ENCODE measurements at places on chromosomes 3 and 15.

DNA sequence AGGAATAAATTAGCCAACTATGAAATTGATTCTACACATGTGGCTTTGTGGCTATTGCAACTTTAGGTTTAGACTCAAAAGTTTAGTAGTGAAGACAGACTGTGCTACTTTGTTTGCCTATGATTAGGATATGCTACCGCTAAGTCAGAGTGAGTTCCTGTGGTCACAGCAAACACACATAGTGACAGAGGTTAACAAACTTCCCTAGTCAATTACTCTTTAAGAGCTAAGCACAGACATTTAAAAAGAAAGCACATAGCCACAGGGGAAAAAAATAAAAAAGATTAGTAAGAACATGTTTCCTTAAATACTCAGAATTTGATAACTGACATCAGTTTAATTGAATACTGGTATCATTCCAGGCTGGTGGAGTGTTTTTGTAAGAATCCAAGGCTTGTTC lies 207.1 kb downstream of the GBE1 start:
- DNase-seq, result no peak

DNA sequence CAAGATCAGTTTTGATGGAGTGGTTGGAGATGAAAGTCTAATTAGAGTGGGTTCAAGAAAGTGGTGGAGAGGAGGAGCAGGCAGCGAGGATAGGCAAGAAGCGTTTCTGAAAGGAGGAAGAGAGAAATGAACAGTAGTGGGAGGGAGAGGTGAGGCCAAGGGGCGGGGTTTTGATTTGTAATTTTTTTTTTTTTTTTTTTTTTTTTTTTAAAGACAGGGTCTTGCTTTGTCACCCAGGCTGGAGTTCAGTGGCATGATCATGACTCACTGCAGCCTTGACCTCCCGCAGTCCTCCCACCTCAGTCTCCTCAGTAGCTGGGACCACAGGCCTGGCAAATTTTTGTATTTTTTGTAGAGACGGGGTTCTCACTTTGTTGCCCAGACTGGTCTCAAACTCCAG lies 36.6 kb downstream of the MRAS start:
- no peak for DNase-seq

DNA sequence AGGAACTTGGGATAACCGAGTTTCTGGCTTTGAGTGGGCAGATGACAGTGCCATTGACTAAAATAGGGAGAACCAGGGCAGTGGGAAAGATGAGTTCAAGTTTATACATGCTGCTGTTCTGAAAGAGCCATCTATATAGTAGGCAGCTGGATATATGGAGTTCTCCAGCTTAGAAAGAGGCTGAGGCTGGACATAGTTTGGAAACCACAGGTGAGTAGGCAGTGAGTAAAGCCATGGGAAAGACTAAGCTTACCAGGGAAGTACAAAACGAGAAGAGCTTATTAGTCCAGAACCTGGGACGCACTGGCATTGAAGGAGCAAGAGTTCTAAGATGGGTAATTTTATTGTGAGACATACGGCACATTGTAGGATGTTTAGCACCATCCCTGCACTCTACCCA lies 54.2 kb downstream of the MSL2 start:
- no peak for DNase-seq

GRCh38 chr15:74635228-74635627 lies 19.6 kb downstream of the CLK3 start:
- DNase-seq, result peak; percentile 68

GRCh38 chr15:74893627-74894026 lies 3.8 kb downstream of the MPI start:
- DNase-seq, result no peak

- DNase-seq, result no peak
Observed at GRCh38 chr3:160381470-160381869, 17.6 kb downstream of the IFT80 start.

GRCh38 chr3:54538346-54538745 lies 389.5 kb downstream of the LRTM1 start:
- no peak for DNase-seq

- no peak for DNase-seq
Observed at GRCh38 chr15:36172955-36173354, 406.5 kb upstream of the CDIN1 start.

Data from NCI-H2081 (cell line).